Inflammatory macrophage (primary cell): ENCODE measurements at places on chromosomes 2 and 18.
A peak's percentile ranks its signal among the peaks of the same experiment; 100 is the strongest.

DNA sequence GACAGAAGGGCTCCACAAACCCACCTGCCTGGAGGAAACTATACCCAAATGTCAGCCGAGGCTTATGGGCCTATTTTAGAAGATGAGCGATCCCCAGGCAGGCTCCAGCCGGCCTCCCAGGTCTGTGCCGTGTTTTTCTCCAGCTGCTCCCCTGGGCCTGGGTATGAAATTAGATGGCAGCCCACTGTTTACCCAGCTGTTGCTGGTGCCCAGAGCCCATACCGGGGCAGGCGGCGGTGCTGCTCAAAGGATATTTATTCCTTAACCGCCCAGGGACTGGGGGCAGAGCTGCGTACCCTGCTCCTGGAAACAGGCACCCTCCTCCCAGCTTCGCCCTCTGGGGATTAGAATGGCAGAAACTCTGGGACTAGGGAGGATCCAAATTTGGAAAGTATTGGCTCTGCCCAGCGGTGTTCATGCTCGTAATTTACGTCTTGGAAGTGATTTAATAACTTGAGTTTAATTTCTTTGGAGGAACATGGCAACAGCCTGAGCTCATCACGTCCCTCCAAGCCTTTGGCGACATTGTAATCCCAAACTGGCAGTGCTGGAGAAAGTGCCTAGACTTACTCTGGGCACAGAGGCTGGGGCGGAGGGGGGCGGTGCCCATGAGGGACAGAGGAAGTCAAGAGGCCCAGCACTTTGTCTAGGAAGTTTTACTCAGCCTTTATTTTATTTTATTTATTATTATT, 199.2 kb downstream of the KLHL29 start:
- no peak for DNase-seq

- DNase-seq, result peak; percentile 50
These were observed at the start of gene CRACDL for GRCh38 chr2:98935777-98936352. CRACDL (minus strand) TSS chr2:98936225; CDS start chr2:98846800, 89,425 bp downstream.

GRCh38 chr2:207504513-207505170, 25.1 kb upstream of the CREB1 start:
- peak; percentile 20 for DNase-seq

DNA sequence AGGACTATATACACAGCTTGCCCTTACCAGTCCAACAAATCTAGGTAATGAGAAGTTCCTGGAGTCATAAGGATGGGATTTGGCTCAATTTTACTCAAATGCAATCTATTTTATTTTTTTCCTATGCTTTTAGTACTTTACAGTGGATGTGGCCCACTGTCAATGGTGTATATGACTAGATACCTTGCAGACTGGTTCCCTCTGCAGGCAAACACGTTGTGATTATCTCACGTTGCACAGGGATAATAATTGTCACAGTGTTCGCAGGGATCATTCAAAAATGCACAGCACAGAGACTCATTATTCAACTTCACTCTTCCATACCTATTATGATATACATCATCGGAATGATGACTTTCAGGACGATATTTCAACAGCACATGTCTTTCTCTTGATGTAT, 359.7 kb downstream of the MBD2 start:
- no peak for DNase-seq

- DNase-seq, result no peak
These were observed 1076.2 kb downstream of the TSN start for GRCh38 chr2:122831649-122832048.

DNA sequence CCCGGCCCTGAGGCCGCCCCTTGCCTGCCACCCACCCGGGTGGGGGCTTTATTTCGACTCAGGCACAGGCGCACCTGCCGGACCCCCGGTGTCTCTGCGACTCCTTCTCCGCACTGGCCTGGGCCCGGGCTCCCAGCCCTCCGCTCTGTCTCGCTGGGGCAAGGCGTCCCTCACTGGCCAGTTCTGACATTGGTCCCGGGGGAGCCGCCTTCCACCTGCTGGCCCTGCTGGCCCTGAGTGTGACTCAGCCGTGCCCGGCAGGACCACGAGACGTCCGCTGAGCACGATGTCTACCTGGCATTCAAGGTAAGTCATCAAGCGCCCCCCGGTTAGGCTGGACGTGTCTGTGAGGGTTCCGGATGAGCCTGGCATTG, 131.5 kb upstream of the CTDP1 start:
- DNase-seq, result no peak

DNA sequence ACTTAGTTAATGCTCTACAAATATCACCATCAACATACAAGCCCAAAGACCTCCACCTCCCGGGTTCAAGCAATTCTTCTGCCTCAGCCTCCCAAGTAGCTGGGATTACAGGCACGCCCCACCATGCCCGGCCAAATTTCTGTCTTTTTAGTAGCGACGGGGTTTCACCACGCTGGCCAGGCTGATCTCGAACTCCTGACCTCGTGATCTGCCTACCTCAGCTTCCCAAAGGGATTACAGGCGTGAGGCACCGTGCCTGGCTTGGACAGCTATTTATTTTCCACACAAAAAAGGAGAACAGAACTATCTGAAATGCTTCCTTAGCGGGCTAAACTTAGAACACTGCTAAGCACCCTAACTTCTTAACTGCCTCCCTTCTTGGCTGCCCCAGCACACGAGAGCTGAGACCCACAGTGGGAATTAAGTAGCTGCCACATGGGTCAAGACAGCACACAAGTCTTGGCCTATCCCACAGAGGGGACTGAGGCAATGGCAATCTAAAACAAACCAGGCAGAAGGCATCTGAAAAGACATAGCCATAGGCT, 24.8 kb downstream of the CYTIP start:
- peak; percentile 51 for DNase-seq

DNA sequence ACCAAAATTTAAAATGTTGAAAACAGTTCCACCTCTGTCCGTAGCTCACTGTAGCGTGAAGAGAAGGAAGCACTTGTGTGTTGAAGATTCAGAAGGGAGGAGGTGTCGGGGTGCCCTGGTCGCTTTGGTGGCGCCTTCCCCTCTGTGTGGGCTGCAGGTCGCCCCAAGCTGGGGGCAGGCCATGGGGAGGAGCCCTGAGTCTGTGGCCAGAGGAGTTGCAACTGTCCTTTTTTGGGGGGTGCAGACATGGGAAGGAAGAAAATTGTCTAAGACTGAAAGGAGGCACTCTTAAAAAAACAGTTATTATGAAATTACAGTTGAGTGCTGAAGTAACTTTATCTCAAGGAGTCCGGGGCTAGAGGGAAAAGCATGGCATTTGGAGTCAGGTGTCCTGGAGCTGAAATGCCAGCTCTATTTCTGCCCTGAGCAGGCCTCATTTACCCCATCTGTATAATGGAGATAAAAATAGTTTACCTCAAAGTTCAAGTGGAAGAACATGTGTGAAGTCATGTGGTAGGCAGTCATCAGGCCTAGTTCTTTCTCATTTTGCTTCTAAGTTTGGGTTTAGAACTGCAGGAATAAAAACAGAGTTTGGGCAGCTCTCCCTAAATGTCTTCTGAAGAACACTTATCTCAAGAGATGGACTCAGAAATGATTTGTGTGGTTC, 82.1 kb downstream of the RNF144A start:
- peak; percentile 2 for DNase-seq

DNA sequence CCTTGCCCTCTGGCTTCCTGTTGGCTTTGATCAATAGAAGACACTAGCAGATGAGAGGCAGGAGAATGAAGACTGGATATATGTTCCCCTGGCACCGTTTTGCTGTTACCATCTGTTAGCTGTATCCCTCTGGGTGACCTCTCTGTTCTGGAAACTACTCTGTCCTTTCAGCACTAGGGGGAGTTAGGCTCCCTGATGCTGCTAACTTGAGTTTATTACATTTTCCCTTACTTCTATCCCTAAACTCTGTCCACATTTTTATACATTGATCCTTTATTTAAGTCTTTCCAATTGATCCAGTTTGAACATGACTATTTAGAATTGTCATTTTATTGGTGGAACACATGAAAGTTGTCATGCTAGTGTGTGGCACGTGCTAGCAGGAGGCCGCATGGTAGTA, 1014.3 kb upstream of the CDH2 start:
- DNase-seq, result no peak

DNA sequence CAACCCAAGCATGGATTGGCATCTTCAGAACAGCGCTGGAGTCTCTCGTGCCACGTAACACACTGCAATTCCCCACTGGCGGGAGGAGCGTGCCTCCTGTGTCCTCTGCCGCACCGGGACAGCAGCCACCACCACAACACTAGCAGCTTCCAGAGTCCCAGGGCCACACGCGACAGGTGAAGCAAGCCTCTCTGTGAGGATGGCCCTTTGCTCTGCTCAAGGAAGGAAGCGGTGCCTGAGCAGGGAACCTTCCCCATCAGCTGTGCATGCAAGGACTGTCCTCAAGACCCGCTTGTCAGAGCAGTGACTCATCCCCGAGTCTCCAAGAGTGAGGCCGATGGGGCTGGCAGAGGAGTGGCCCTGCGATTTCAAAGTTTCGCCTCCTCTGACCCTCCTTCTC, 44.0 kb downstream of the TTC32 start:
- DNase-seq, result no peak

DNA sequence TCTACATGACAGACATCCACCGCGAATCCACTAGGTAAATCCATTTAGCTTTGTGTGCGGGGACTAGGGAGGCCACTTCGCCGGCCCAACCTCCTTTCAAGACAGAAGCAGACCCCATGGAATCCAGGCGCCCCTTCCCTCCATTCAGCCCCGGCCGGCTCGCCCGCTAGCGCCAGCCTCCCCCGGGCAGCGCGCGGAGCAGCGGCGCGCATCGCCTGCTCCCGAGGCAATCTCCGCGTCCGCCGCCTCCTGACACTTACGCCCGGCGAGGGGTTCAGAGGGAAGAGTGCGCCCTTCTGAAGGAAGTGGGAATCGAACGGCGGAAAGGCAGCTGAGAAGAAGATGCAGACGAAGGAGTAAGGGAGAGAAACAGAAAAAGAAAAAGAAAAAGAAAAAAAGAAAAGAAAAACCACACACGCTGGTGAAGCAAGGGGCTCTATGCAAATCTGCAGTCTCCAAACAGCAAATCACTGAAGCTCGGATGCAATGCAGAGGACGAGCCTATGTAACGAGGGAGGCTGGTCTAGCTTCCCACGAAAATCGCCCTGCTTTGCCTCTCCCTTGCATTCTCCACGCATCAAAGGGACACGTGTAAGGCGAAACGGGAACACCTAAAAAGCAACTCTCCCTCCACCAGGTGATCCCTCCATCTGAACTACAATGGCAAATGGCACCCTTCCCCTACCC, 684.4 kb downstream of the NRXN1 start:
- no peak for DNase-seq

GRCh38 chr2:113741091-113741490, 15.4 kb downstream of the SLC35F5 start:
- DNase-seq, result no peak

GRCh38 chr2:128388499-128388941, 69.9 kb upstream of the HS6ST1 start:
- no peak for DNase-seq

DNA sequence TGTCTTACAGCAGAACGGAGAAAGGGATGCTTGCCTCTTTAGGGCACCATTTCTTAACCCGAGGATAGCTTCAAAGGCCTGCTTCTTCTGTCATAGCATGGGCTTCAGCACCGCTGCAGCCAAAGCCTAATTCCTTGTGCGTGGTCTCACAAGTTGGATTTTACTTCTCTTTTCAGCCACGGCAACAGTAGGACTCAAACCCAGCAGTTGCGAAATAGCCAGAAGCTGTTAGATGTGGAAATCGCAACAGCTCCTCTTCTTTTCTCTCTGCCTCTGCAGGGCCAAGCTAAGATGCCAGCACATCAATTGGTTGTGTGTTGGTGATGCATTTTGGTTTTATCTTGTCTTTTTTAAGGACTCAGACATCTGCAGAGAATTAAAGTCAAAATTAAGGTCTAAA, 3.1 kb downstream of the NRXN1 start:
- peak; percentile 83 for DNase-seq

- DNase-seq, result no peak
These were observed 356.3 kb upstream of the SETBP1 start for GRCh38 chr18:44324361-44324760.

DNA sequence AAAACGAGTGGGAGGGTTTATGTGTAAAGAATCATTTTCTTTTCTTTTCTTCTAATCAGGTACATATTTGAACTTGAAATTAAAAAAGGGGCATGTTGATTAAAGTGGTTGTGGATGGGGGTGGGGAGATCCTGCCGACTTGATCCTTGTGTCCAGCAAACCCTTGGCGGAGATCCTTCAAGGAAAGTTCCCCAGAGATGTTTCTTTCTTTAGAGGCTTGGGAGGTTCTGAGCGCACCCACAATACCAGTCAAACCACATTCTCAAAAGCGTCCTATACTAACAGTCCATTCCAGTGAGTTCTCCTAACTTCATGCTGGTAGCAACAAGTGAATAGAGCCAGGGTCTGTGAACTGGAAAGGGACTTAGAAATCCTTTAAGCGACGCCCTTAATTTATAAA, 49.2 kb downstream of the MYCN start:
- no peak for DNase-seq

DNA sequence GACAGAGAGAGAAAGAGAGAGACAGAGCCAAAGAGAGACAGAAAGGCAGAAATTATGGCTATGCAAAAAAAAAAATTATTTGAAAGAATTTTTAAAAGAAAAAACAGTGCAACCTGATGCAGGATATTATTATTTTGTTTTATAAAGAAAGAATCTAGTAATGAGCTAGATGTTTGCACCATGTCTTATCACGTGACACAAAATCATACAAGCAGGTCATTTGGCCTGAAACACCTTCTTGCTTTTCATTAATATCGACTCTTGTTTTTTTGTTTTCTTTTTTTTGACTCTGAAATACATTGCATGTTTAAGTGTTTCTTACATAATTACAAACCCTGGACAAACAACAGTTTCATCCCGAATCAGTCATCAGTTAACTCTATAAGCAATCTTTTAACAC, 606.0 kb downstream of the LRP1B start:
- no peak for DNase-seq

- DNase-seq, result no peak
These were observed 119.5 kb downstream of the LIPG start for GRCh38 chr18:49681387-49681786.

DNA sequence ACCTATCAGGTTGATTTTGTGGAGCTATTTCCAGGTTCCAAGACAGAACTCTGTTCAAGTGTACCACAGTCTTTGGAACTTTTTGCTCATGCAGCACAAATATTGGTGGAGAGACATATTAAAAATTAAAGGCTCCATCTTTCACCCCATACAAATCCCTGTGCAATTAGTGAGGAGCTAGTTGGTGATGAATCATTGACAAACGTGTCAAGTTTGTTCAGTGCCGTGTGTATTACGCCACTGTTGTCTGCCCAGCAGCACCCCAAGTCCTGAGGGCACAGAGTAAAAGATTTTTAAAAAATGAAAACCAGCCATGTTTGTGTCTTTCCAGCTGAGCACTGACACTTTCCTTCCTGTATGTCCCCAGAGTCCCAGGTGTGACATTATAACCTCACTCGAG, 9.3 kb downstream of the ATOH8 start:
- DNase-seq, result no peak

GRCh38 chr2:160701822-160702221, 208.2 kb upstream of the RBMS1 start:
- DNase-seq, result no peak

GRCh38 chr18:14917311-14917710, 169.3 kb downstream of the ANKRD30B start:
- DNase-seq, result no peak
